H9 (cell line): ENCODE measurements at places on chromosomes 1 and 21. TPM values are rescaled to one million over a fixed set of nuclear protein-coding genes. Genes with fewer than 3 reads are reported as not detected.
A peak's percentile ranks its signal among the peaks of the same experiment; 100 is the strongest.

DNA sequence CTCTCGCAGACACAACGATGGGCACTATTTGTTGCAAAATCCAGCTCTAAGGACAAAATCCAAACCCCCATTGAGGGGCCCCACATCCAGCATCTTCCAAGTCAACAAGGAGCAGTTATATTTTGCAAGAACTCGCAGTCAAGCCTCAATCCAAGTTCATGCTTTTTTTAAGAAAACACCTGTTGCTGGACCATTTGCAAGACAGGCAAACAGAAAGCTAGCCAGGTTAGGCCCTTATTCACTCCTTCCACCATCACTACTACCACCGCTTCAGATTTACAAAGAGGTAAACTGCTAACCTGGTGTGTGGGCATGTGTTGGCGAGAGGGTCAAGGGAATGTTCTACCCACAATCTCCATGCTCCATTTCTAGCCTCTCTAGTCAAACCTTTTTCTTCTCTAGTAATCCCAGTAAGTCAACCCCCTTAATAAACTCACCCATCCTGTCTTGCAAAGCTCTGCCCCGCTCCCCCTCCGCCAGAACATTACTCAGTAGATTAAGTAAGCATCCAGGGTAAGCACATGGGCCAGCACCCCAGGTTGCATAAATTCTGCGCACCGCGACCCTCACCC is 703 bp downstream of the ERI3 start:
- DNase-seq = no peak

GBP6 gene
- not detected in 2 replicates for total RNA-seq

- DNase-seq = no peak
Observed at GRCh38 chr1:97166626-97167025, 445.0 kb downstream of the PTBP2 start.

- no peak for DNase-seq
Observed at GRCh38 chr1:98659879-98660278, 1.6 kb upstream of the SNX7 start.

CTSK gene
- 4.2 and 4.3 TPM in 2 replicates for total RNA-seq

DNA sequence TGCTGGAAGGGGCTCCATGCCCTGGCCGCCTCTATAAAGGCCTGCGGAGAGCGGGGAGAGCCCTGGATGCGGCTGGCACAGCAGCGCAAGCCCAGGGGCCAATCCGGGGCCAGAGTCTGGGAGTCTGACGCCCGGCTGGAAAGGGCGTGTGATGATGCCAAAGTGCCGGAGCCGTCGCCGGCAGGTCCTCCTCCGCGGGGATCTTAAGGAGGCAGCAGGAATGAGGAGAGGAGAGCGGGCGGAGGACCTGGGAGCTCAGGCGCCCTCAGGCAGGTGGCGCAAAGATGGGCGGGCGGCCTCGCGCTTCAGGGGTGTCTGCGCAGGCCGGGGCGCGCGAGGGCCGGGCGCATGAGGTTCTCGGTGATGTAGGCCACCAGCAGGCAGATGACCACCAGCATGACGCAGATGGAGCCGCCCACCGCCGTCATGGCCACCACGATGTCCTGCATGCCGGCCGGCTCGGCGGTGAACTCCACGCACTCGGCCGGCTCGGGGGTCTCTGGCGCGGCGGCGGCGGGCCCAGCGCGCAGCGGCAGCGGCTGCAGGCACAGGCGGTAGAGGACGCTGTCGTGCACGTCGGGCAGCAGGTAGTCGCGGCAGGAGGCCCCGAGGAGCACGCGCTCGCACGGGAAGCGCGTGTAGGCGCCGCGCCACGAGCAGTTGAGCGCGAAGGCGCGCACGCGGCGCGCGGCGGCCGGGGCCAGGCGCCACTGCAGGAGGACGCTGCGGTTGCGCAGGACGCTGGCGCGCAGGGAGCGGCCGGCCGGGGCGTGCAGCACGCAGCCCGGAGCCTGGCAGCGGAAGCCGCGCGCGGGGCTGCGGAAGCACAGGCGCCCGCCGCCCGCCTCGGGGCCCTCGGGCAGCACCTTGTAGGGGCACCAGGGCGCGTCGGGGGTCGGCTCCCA is 653 bp downstream of the FNDC10 start:
- peak; percentile 70 for DNase-seq

- peak; percentile 59 for DNase-seq
Observed at GRCh38 chr1:9996624-9997582, at the start of gene RBP7. RBP7 (plus strand) TSS chr1:9997228; CDS start chr1:9997259, 31 bp downstream.

CD101 gene
- 1.5 and 1.8 TPM in 2 replicates for total RNA-seq

DNA sequence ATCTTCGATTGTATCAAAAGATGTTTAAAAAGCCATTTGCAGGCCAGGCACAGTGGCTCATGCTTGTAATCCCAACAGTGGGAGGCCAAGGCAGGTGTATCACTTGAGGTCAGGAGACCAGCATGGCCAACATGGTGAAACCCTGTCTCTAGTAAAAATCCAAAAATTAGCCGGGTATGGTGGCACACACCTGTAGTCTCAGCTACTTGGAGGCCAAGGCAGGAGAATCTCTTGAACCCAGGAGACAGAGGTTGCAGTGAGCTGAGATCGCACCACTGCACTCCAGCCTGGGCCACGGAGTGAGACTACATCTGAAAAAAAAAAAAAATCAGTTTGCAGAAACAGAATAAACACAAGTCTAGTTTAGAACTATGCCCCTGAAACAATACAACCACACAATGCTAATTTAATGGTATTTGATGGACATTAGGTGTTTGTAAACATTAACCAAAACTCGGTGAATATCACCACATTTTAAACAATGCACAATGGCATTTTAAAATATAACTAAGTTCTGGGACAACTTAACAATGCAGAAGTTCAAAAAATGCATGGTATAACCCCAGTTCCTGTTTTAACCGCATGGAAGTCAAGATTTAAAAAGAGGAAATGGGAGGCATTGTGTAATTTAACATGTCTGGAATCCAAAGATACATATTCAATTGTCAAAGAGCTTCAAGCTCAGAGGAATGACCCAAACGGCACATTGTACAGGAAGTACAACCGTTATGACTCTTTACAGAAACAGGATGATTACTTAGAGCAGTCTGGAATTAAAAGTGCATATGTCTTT is 7.1 kb upstream of the PTTG1IP start:
- no peak for DNase-seq

DNA sequence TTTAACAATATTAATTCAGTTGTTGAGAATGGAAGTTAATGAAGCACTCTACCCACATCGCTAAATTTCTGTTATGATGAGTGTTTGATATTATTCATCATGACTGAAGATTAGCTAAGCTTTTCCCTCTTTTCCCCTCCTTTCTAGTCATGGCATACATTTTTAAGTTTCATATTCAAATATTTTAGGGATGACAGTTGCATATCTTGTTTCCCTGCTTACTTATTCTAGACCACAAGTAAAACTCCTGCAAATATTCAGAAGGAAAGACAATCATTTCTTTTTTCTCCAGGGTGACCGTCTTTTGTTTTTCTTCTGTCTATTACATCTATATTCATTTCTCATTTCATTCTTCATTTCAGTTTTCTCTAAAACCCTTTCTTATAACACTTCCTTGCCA is 906.0 kb downstream of the ADGRL2 start:
- DNase-seq = no peak

GRCh38 chr21:23968722-23969647 is 1638.3 kb downstream of the MRPL39 start:
- peak; percentile 75 for DNase-seq

ATP1A4 gene
- total RNA-seq = 0.20 and 0.44 TPM in 2 replicates

DNA sequence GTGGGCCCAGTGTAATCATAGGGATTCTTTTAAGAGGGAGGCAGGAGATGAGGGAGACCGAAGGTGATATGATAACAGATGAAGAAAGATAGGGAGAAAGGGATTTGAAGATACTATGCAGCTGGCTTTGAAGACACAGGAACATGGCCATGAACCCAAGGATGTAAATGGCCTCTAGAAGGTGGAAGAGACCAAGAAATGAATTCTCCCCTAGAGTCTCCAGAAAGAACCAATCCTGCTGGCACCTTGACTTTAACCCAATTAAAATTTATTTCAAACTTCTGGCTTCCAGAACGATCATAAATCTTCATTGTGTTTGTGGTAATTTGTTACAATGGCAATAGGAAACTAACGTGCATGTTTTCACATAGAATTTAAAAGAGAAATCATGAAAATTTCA is 95.0 kb upstream of the GORAB start:
- no peak for DNase-seq

DNA sequence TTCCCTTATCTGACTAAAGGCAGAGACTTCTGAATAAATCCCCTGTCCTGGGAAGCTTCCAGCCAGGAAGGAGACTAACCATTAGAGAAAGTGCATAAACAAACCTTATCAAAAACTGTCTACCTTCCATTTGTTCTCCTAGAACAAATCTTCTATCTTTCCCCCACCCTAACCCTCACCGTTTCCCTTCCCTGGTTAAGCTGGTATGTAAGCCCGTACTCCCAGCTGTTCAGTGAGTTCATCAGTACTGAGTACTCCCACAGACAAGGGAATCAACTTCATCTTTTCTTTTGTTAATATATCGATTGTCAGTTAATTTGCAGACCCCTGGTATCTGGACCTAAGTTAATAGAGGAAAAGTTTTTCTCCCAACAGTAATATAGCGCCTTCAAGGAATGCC is 20.1 kb upstream of the COG2 start:
- DNase-seq = no peak

GRCh38 chr1:176897350-176898236 is 266.9 kb downstream of the ASTN1 start:
- peak; percentile 84 for DNase-seq

DNA sequence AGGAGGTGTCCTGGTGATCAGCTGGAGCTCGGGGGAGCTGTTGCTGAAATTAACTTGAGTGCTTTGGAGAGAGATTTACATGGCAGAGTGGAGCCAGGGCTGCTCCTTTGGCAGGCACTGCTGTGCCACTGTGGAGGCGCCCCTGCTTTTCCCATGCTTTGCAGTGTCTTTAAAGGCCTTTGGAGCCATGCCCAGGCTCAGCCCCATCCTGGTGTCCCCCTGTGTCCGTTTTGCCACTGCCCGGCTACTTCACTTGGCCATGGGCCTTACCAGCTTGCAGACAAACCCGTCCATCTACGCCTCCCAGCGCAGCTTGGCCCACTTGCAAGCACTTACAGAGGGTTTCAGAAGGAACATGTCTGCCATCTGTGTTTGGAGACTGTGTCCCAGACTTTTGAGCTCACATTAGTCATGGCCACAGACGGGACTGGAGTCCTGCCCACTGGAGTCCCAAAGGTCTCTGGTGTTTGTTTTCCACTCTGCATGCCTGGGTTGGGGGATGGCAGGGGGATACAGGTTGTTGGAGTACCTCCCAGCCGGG is 18.2 kb upstream of the LAMTOR5 start:
- no peak for DNase-seq

NID1 gene
- 28.2 and 28.5 TPM in 2 replicates for total RNA-seq

DNA sequence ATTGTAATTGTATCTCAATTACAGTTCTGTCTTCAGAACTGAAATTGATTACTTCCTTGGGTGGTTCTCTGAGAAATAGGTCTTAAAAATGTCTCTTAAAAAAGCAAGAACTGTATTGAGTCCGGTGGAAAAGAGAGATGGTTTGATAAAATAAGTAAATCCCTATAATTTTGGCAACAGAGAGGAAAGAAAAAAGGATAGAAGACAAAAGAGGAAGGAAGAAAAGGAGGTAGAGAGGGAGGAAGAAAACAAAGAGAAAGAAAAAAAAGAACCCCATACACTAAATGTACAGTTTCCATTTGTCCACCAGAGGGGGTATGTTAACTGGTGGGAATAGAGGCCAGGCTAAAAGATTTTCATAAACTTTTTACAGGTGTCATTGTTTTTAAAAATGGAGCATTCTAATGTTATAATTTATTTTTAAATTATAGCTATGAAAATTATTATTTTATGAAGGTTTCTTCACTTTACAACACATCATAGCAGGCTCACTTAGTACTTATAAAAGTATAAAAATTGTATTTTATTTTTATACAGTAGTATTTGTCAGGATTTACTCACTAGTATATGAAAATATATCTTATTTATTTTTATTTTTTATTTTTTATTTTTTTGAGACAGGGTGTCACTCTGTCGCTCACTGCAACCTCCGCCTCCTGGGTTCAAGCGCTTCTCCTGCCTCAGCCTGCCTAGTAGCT is 2.1 kb upstream of the UBE2T start:
- no peak for DNase-seq

SUSD4 gene
- 3.5 and 4.2 TPM in 2 replicates for total RNA-seq

GRCh38 chr1:43454270-43455011 is 710 bp upstream of the HYI start:
- peak; percentile 96 for DNase-seq

- no peak for DNase-seq
Observed at GRCh38 chr1:172388490-172388889, 32.0 kb upstream of the C1orf105 start.

SSU72 gene
- 179 and 186 TPM in 2 replicates for total RNA-seq

HES3 gene
- total RNA-seq = 89.9 and 93.4 TPM in 2 replicates

- no peak for DNase-seq
Observed at GRCh38 chr1:103107741-103108375, 464 bp downstream of the COL11A1 start.

CELA3A gene
- not detected in 2 replicates for total RNA-seq

B3GALNT2 gene
- 27.8 and 30.9 TPM in 2 replicates for total RNA-seq

ARPC5 gene
- 67.7 and 69.7 TPM in 2 replicates for total RNA-seq

HFM1 gene
- 2.1 and 2.4 TPM in 2 replicates for total RNA-seq

OR2T33 gene
- total RNA-seq = not detected in 2 replicates

IL20 gene
- not detected in 2 replicates for total RNA-seq

DNA sequence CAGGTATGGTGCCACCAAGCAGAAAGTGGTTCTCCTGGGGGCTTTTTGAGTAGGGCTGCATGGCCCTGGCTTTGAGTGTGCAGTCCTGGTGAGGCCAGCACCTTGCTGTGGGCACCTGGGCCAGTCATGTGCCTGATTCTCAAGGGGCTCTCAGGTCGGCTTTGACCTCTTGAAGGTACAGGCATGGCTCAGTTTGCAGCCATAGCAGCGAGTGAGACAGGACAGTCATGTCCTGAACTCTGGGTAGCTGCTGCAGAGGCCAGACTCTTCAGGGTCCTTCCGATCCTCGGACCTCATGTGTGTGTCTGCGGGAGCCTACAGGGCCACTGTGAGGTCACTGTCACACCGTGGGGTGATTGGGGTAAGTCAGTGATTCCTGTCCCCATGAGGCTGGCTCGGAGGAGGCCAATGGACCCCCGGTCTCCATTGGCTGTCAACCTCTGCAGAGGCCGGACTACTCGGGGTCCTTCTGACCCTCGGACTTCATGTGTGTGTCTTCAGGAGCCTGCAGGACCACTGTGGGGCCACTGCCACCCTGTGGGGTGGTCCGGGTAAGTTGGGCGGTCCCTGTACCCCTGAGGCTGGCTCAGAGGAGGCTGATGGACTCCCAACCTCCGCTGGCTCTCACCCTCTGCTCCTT is 95.2 kb upstream of the C1orf174 start:
- DNase-seq = no peak

SPRR1A gene
- not detected in 2 replicates for total RNA-seq

DNA sequence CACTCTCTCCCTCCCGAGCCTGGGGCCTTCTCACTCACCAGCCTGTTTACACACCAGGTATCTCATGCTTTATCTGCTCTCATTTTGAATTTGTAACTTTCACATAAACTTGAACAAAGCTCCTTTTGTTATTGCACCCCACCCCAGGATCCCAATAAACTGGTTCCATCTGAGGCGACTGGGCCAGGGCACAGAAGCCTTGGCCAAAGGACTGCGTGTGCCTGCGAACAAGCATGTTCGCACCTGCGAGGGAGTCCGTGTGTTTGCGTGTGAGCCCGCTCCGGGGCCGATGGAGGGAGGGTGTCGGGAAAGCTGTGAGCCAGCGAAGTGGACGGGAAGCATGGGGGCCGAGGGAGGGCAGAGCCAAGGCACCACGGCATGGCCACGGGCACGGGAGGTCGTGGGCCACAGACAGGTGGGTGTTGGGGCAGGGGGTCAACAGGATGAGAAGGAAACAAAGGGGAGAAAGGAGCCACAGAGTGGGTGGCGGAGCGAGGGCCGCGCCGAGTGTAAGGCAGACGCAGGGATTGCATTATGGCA is 98.8 kb downstream of the CASZ1 start:
- no peak for DNase-seq

GRCh38 chr1:187471555-187471954 is 642.8 kb downstream of the PLA2G4A start:
- no peak for DNase-seq
